Femur (tissue), 1 donor: ENCODE measurements at places on chromosomes 2 and 18.

GRCh38 chr2:46770622-46771021 lies 145.0 kb downstream of the MCFD2 start:
- DNase-seq: no peak

GRCh38 chr2:150494234-150494945 lies 6.9 kb upstream of the RND3 start:
- DNase-seq: no peak

- no peak for DNase-seq
Observed at GRCh38 chr18:47404845-47405244, 153.4 kb upstream of the SKOR2 start.

GRCh38 chr18:48306838-48307237 lies 102.3 kb downstream of the ZBTB7C start:
- DNase-seq: no peak
